Stimulated activated CD8-positive, alpha-beta memory T cell treated with anti-CD3 and anti-CD28 coated beads, Interleukin-4, amount 100 ng/mL, for 1 hour (primary cell): ENCODE measurements at places on chromosomes 11 and 22.

GRCh38 chr22:39230261-39231196, 14.3 kb downstream of the PDGFB start:
- DNase-seq: no peak

DNA sequence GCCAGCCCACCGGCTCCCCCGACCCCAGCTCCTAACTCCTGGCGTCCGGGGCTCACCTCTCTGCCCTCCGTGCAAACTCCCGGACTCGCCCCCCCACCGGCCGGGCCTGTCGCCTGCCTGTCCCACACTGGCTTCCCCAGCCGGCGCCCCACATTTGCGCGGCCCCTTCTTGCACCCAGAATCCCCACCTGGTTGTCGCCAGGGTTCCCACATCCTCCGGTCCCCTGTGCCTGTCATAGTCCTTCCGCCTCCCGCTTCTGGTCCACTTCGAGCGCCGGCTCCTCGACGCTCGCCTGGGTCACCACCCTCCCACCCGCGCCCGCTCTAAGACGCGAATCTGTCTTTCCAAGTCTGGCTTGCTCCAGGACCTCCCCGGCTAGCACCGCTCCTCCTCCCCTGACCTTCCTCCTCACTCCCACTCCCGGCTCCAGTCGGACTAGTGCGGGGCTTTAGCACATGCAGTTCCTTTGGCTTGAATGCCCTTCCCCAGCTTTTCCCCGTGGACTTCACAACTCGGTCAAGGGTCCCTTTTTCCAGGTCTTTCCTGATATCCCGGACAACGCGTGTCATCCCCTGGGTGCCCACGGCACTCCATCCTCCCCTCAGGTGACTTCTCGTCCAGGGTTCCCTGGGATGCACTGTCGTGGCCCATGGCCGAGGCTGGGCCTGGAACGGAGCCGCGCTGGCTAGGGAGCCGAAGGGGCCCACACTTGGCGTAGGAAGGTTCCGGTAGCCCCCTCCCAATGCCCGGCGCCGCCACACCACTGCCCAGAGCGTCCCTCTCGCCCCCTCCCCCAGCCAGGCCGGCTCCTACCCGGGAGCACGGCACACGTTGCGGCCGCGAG, 635 bp downstream of the SCARF2 start:
- no peak for DNase-seq

DNA sequence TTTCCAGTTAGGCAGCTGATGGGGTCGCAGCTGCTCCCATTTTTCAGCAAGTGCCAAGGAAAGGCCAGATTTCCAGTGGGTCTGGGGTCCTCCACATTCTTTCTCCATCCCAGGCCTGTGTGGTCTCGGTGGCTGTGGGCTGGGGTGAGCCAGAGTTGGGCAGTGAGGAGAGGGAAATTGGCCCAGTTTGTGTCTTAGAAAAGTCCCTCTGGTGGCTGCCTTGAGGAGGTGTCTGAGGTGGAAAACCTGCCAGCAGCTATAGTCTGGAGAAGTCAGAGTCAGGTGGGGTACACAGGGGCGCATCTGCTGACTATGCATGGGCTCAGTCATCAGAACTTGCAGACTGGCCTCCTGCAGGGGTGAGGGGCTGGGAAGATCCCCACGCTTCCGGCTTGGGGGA, 30.5 kb downstream of the MRGPRD start:
- DNase-seq: no peak

DNA sequence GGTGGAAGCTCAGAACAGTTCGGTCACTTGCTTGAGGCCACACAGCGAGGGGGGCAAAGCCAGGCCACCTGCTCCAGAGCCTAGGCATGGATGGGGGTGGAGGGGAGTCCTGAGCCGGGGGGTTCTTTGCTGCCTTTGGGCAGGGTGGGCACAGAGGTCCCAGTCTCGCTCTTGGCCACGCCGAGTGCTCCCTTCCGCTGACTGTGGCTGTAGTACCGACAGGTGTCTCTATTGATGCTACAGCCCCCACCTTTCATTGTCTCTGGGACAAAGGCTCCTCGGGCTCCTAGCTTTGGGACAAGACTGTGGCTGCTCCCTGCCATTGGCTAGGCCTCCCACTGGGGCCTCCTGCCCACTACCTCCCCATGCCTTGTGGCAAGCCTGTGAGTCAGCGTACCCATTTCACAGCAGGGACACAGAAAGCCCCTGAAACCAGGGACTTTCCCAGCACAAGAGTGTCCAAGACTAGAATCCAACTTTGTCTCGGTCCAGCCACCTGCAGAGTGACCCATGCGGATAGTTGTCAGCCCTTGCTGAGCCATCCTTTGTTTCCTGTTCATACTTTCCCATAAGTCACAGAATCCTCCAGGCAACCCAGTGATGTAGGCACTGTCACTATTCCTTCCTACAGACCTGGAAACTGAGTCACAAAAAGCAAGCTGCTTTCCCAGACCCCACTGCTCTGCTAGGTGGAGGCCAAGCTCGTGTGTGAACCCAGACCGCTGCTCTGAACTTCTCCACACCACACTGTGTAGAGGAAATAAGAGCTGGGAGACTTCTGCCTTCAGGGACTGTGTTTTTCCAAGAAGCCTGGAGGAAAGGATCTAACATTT, 17.2 kb downstream of the MYEOV start:
- DNase-seq: no peak

GRCh38 chr22:27088026-27088425, 430.6 kb downstream of the MIAT start:
- no peak for DNase-seq
